ENCODE measurements at places on chromosomes 4 and X.

DNA sequence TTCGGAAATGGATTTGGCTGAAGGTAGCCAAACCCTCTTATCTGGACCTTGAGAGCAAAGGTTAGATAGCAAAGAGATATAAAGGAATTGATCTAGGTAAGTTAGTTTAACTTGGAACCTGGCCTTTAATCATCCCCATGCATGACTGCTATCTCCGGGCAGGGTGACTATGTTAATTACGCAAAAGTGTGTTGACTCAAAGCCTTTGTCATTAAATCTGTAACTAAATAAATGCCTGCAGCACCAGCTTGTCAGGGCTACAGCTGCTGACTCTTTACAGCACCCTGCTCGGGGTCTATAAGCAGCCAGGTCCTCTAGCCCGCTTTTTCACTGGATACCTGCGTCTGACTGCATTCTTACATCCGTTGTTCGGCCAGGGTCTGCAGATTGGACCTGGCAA is 201.7 kb downstream of the TBCK start:
- DNase-seq: no peak

DNA sequence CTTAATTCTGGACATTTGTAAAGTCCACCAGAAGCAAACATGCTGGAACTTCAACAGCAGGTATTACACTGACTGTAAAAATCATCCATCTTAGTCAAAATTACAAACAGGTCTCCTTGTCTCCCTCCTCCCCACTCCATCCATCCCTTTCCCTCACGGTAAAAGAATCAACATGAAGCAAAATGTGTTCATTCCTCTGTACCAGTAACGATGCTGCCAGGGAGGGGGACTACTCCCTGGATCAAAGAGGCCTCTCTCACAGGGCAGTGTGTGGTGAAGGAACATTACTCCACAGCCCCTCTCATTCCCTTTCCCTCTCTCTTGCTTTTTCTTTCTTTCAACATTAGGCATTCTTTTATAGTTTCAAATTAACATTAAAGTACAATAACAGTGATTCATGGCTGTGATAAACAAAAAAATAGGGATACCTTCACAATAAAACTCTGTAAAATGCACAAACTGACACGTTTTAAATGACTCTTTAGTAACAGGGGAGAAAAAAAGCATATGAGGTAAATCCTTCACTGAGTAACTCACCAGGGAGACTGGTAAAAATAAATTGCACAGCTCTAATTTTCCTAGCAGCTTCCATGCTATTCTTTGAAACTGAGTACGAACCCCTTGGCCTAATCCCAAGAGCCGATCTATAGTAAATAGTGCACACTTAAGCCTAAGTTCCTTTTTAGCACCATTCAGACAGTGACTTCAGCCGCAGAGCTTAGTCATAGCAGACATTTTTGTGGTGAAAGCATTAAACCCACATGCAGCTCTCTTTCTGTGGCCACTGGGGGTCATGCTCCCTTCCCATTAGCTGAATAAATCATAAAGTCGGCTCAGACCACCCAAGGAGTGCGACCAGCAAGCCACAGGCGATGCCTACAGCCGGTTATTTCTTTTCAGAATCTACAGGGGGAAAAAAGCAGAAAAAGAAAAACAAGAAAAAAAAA is 215.6 kb upstream of the GYPA start:
- no peak for DNase-seq

GRCh38 chr4:180668732-180669131 is 1574.5 kb upstream of the TENM3 start:
- no peak for DNase-seq

DNA sequence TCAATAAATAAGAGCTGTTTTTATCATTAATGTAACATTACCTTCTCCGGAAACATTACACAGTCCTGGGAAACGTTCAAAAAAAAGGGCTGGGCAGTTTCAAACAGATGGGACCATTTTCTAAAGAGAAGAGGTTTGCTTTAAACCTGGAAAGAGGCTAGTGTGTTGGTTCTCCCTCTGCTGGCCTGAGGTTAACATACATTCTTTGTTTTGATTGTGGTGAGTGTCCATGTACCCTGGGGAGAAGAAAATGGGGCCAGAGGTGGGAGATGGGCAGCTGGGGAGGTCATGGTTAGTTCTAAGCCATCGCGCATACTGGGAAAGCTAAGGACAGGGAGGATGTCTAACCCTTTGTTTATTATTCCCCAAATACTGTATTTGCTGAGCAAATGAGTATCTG is 194.7 kb downstream of the CPEB2 start:
- peak; percentile 23 for DNase-seq

DNA sequence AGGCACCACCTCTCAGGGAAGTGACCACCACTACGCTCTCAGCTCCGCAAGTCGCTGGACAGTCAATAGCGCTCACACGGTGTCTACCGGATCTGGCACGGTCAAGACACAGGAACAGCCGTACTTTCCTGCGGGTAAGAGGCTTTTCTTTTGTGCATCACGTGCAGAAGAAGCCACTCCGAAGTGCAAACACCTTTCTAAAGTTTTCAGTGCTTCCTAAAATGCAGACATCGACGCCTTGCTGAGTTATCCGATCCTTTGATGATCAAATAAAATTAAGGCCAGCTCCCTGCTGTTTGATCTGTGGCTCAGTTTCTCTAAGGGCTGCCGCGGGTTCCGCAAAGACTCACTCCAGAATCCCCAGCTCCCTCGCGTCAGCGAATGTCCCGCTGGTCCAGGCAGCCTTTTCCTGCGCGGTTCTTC is 71.8 kb downstream of the FBXO8 start:
- DNase-seq: no peak

DNA sequence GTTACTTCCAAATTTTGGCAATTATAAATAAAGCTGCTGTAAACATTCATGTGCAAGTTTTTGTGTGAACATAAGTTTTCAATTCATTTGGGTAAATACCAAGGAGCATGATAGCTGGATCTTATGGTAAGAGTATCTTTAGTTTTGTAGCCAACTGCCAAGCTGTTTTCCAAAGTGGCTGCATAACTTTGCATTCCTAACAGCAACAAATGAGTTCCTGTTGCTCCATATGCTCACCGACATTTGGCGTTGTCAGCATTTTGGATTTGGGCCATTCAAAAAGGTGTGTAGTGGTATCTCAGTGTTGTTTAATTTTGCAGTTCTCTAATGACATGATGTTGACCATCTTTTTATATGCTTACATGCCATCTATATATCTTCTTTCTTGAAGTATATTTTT is 208.5 kb downstream of the INPP4B start:
- DNase-seq: no peak

- no peak for DNase-seq
These were observed 8.2 kb upstream of the PPP2R2C start for GRCh38 chr4:6480534-6481088.

GRCh38 chr4:120198411-120198810 is 131.8 kb upstream of the MAD2L1 start:
- DNase-seq: no peak

GRCh38 chr4:150079081-150079581 is 886 bp downstream of the DCLK2 start:
- DNase-seq: peak; percentile 42

DNA sequence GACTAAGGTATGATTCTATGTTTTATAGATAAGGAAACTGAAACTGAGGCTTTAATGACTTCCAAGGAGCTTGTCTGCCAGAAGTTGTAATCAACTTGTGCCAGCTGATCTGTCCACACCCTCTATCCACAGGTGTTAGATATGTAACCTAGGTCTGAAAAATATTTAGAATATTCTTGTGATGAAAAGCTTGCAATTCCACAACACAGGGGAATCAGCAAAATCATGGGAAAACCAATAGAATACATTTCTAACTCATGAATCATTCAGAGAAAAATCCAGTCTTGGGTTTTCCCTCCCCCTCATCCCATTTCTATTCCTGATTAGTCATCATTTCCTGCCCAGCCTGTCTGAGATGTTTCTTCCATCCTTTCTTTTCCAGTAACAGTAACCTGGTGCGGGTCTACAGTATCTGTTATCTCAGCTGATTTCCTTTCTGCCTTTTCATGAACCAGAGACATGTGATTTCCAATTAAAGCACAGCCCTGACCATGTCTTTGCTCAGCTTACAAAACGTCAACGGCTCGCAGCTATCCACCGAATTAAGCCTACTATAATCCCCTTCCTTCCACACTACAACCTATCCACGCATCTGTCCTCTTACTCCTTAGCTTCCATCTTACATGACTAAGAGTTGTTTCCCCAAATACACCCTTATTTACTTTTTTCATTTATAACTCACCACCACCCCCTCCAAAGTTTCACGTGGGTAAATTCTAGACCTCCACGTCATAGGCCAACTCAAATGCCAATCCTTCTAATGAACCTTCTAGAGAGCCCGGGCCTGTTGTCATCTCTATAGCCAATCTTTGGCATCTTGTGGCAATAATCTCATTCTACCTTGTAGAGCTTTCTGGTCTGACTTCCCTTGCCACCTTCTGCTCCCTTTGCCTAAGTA is 961 bp upstream of the NOCT start:
- no peak for DNase-seq

Measured in NCI-H1092 (cell line).